ENCODE measurements at places on chromosomes 13 and 19. TPM values are rescaled to one million over a fixed set of nuclear protein-coding genes. Genes with fewer than 3 reads are reported as not detected.

- H3K4me1 ChIP-seq, result no peaks in the 10 kb centered on the region
- no peak overlapping the region for H3K27ac ChIP-seq
- no peaks in the 10 kb centered on the region for H3K27me3 ChIP-seq
- no peak overlapping the region for H3K4me3 ChIP-seq
Observed at GRCh38 chr13:76398425-76398824, 487.8 kb downstream of the KCTD12 start.

GRCh38 chr13:21538753-21539152 is 65.2 kb downstream of the MICU2 start:
- H3K4me1 ChIP-seq, result no peaks in the 10 kb centered on the region
- no peak overlapping the region for H3K27ac ChIP-seq
- no peaks in the 10 kb centered on the region for H3K27me3 ChIP-seq

Gene WDR88
- not detected for polyA plus RNA-seq

DNA sequence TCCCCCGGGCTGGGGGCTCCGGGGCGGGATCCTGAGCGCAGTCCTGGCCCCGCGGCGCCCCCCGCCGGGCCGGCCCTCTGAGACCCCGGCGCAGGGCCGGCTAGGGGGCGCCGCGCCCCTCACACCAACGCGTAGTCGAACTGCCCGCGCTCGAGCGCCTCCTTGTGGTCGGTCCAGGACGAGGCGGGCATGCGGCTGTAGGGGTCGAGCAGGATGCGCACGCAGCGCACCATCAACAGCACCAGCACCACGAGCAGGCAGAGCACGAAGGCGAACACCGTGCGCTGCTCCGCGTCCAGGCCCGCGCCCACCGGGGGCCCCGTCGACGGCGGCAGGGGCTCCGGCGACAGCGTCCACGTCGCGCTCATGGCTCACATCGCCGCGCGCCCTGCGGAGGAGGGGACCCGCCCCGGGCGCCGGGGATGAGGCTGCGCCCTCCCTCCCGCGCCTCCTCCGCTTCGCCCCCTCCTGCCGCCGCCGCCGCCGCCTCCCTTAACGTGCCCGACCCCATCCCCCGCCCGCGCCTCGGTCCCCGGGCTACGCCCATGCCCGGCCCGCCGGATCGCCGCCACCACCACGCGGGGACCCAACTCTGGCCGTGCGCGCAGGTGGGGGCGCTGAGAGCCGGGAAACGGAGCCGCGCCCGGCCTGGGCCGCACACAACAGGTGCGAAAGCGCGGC is 624 bp downstream of the CTXN1 start:
- H3K4me3 ChIP-seq, result peak overlapping the region; percentile 43
- H3K27ac ChIP-seq, result no peak overlapping the region
- H3K36me3 ChIP-seq, result peaks cover 3% of the 10 kb centered on the region
- peaks cover 13% of the 10 kb centered on the region for H3K4me1 ChIP-seq
- H3K27me3 ChIP-seq, result no peaks in the 10 kb centered on the region

Gene ZNF491
- polyA plus RNA-seq, result 0.31 TPM

GRCh38 chr13:62299988-62300387 is 884.3 kb upstream of the PCDH20 start:
- no peak overlapping the region for H3K4me3 ChIP-seq
- H3K36me3 ChIP-seq, result no peaks in the 10 kb centered on the region
- no peak overlapping the region for H3K27ac ChIP-seq
- DNase-seq, result no peak
- H3K4me1 ChIP-seq, result no peaks in the 10 kb centered on the region

Gene GNA15
- polyA plus RNA-seq, result 0.45 TPM

DNA sequence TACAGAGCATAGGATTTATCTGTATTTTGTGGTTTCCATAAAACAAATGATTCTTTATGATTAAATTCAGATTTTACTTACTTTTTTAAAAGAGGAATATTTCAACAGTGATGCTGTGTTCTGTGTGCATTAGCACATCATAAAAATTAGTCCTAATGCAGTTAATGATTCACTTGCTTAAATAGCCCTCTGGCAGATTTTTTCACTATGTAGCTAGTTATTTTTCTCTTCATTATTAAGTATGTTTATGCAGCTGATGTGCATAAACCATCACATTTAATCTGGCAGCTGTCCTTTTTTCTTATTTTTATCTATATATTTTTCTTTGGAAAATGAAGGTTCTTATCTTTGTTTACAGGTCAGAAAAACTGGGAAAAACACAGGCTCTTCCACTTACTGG is 127.2 kb downstream of the ZNF486 start:
- H3K36me3 ChIP-seq, result no peaks in the 10 kb centered on the region
- H3K4me1 ChIP-seq, result no peaks in the 10 kb centered on the region
- no peak overlapping the region for H3K4me3 ChIP-seq
- no peaks in the 10 kb centered on the region for H3K27me3 ChIP-seq
- H3K27ac ChIP-seq, result no peak overlapping the region

DNA sequence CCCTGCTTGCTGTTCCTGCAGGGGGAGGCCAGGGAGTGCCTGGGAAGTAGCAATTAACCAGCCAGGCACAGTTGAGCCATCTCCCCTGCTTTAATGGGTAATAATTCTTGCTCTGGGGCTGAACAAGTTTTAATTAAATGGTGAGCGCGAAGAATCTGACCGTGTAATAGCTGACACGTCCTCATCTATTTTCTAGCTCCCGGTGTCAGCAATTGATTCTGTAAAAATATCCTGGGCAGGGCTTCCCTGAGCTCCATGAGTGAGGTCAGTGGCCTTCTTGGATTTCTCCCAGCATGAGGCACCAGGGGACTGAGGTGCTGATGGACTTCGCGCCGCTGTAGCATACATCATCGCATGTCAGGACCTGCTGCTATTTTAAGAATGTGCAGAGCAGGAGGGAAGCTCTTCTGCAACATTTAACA is 26.9 kb downstream of the SIPA1L3 start:
- no peak for DNase-seq
- no peak overlapping the region for H3K27ac ChIP-seq

DNA sequence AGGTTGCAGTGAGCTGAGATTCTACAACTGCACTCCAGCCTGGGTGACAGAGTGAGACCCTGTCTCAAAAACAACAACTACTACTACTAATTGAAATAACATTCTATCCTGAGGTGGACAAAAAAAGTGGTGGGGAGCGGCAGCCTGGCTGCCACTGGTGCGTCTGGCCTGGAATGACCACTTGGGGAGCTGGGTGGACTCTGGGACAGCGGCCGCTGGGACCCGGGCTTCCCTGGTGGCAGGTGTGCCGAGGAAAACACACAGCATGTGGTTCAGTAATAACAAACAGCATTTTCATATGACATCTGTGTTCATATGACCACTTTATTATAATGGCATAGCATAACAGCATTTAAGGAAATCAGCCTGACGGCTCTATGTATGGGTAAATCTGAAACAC is 33.9 kb downstream of the TFDP1 start:
- peaks cover 10% of the 10 kb centered on the region for H3K4me1 ChIP-seq
- no peaks in the 10 kb centered on the region for H3K36me3 ChIP-seq
- no peak for DNase-seq
- H3K27ac ChIP-seq, result no peak overlapping the region
- no peak overlapping the region for H3K4me3 ChIP-seq

- H3K4me1 ChIP-seq, result no peaks in the 10 kb centered on the region
- H3K4me3 ChIP-seq, result peak overlapping the region; percentile 23
- no peak for DNase-seq
- peaks cover under 1% of the 10 kb centered on the region for H3K36me3 ChIP-seq
- H3K27me3 ChIP-seq, result no peaks in the 10 kb centered on the region
Observed at GRCh38 chr19:6373813-6374108, 1.2 kb downstream of the ALKBH7 start.

- DNase-seq, result no peak
- H3K27ac ChIP-seq, result no peak overlapping the region
- H3K4me1 ChIP-seq, result no peaks in the 10 kb centered on the region
- H3K4me3 ChIP-seq, result no peak overlapping the region
- H3K27me3 ChIP-seq, result no peaks in the 10 kb centered on the region
Observed at GRCh38 chr19:21900401-21900800, 64.4 kb upstream of the ZNF43 start.

DNA sequence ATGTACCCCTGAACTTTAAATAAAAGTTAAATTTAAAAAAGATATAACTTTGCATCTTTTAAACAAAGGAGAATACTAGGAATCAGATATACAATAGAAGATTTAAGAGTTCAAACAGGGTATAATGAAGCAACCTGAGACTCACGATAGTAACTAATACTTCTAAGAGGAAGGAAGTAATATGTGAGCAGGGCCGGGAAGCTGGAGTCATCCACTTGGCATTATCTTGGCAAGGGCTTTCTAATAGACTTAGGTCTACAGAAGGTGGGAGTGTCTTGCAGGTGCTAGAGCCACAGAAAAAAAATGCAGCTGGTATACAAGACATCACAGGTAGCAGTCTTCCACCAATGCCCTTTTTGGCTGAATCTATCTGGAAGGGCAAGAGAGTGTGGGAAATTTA is 231.9 kb downstream of the KCTD12 start:
- H3K36me3 ChIP-seq, result no peaks in the 10 kb centered on the region
- no peaks in the 10 kb centered on the region for H3K27me3 ChIP-seq
- DNase-seq, result no peak
- no peak overlapping the region for H3K4me3 ChIP-seq

Gene PEG3
- not detected for polyA plus RNA-seq

DNA sequence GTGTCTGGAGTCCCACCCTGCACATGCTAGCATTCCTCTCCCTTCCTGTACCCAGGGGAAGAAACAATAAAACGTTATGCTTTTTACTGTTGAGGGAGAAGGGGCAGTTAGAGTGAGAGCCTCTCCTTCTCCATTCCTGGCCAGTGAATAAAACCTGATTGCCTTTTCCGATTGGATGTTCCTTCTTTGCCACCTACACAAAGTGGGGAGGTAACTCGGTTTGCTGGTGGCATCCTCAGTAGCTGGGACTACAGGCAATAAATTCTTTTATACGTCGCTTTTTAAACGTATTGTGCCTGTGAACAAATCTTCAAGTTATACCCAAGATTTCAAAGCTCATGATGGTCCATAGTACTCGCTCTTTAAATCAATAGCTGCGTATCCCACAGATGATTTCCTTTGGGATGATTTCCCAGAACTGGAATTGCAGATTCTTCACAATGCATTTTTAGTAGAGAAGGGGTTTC is 660 bp upstream of the MVB12A start:
- peak overlapping the region; percentile 31 for H3K4me3 ChIP-seq
- DNase-seq, result no peak
- H3K27ac ChIP-seq, result peak overlapping the region; percentile 62
- H3K27me3 ChIP-seq, result peaks cover 6% of the 10 kb centered on the region

Gene OR10H5
- not detected for polyA plus RNA-seq

DNA sequence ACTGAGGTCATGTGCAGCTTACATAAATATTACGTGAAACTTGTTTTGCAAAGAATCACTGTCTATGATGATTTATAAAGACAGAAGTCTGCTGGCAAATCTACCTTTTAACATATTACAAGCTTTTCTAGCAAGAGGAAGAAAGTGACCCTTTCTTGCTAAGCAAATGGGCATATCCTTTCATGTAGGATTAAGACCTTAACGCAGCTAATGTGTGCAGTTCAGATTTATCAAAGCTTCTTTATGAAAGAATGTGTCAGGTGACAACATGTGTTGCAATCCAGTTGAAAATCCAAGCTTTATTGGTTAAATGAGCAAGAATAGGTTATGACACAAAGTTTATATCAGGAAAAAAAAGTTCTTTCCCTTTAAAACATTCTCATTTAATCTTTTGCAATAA is 115.6 kb upstream of the NBEA start:
- H3K36me3 ChIP-seq, result no peaks in the 10 kb centered on the region
- no peak overlapping the region for H3K27ac ChIP-seq
- H3K27me3 ChIP-seq, result no peaks in the 10 kb centered on the region
- H3K4me1 ChIP-seq, result no peaks in the 10 kb centered on the region

Gene SLC6A16
- polyA plus RNA-seq, result 1.1 TPM

DNA sequence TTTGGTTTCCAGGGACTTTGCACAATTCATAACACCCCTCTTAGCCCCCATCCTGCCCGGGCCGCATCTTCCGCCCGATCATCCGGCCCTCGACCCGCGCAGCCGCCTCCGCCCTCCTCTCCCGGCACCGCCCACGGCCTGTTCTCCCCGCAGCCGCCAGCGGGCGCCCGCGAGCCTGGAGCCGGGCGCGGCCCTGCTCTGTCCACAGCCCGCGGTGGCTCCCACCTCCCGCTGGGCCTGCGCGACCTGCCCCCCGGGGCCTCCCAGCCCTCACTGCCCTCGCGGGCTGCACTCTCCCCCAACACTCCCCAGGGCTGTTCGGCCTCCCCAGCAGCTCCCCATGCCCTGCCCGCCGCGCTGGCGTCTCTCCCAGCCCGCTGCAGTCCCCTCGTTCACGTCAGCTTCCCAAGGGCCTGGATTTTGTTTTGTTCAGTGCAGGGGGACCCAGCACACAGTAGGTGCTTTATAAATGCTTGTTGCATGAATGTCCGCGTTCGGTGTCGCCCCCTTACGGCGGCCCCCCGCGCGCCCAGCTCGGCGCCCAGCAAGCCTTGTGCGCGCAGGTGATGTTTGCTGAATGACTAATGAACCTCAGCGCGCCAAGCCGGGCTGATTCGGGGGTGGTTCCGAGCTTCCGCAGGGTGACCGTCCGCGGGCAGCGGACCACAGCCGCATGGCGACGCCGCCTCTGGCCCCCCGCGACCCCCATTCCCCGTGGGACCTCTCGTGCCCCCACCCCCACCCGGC is 4.6 kb upstream of the APC2 start:
- no peak for DNase-seq
- H3K27ac ChIP-seq, result no peak overlapping the region
- peaks cover 23% of the 10 kb centered on the region for H3K36me3 ChIP-seq
- peak overlapping the region; percentile 68 for H3K4me3 ChIP-seq
- H3K4me1 ChIP-seq, result peaks cover 9% of the 10 kb centered on the region

DNA sequence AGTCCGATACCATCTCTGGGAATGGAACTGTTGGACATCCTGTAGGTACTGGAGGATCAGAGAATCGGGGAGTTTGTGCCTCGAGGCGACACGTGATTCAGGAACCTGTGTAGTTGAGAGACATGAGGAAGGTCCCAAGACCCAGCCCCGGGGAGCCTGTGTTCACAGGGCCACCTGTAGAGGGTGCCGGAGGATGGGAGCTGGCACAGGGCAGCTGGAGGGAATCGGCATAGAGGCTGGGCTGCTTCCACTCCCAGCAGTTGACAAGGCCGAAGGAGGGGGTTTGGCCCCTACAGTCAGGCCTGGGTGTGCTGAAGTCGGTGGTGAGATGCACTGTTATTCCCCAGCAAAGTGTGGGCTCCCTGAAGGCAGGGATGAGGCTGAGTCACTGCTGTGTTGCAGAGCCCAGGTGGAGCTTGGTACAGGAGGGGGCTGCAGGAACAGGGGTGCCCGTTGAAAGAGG is 2.5 kb upstream of the ISYNA1 start:
- no peak overlapping the region for H3K27ac ChIP-seq
- no peaks in the 10 kb centered on the region for H3K27me3 ChIP-seq
- no peak overlapping the region for H3K4me3 ChIP-seq
- DNase-seq, result no peak

- H3K27ac ChIP-seq, result no peak overlapping the region
- H3K4me1 ChIP-seq, result no peaks in the 10 kb centered on the region
- H3K4me3 ChIP-seq, result no peak overlapping the region
- no peaks in the 10 kb centered on the region for H3K27me3 ChIP-seq
Observed at GRCh38 chr13:32447894-32448623, 20.1 kb upstream of the N4BP2L1 start.
